NCI-H2107 (cell line): ENCODE measurements at places on chromosomes 3 and 15.

- DNase-seq = no peak
Measured at GRCh38 chr3:70736009-70736408, 423.6 kb upstream of the MDFIC2 start.

DNA sequence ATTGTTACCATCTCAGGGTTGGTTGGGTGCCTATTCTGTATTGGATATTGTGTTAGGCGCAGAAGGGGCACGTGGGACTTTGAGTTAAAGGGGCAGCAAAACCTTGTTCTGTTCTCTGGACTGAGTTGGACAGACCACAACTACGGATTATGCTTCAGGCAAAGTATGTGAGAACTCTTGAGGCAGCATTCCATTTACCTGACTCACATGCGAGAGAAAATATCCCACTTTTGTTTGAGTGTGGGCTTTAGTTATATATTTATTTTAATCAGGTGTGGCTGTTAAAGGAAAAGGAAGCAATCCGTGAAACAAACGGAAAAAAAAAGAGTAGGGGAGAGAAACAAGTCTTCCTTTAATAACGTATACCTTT lies 627 bp upstream of the PLS1 start:
- DNase-seq = no peak

DNA sequence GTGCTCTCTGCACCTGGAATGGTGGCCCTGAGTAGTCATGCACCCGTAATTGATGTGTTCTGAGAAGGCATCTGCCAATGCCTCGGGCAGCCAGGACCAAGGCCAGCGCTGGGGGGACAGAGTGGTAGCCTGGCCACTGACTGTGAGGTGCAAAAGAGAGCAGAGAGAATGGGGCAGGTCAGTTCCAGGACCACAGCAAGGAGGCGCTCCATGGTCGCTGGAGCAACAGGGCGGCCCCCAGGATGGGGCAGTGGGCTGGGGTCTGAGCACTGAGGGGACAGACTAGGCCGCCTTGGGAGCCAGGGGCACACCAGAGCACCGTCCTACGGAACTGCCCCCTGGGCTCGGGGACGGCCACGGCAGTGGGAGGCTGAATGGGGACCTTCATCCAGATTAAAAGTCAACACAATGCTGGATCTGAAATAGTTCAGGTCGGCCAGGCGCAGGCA lies 48.3 kb upstream of the IQSEC1 start:
- no peak for DNase-seq

GRCh38 chr3:10706156-10706739 lies 109.8 kb upstream of the SLC6A11 start:
- no peak for DNase-seq

GRCh38 chr3:15953841-15954240 lies 156.1 kb upstream of the ANKRD28 start:
- DNase-seq = no peak

DNA sequence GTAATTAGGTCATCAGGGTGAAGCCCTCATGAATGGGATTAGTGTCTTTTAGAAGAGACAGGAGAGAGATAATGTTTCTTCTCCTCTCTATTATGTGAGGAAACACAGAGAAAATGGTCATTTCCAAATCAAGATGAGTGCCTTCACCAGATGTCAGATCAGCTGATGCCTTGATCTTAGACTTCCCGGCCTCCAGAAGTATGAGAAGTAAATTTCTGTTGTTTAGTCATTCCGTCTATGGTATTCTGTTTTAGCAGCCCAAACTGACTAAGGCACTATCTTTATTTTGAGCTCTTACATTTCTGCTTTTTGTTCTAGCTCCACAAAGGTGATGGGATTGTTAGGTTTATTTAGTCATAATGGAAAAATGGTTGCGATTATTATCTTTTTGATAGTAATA lies 273.2 kb upstream of the GADL1 start:
- no peak for DNase-seq

DNA sequence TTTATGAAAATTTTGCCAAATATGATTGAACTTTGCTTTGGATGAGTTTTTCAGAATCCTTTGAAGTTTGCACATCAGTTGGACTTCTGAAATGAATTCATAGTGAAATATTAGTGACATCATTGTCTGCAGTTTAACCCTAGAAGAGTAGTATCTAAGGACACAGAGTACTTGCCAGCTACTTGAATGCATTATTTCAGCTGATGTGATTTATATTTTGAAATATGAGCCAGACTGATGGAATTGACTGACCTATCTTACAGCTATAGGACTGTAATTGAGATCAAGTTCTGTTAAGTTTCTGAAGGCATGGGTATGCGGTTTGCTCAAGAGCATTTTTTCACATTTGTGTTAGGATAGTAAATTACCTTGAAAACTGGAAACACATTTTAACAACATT lies 51.2 kb downstream of the LYSMD4 start:
- no peak for DNase-seq

DNA sequence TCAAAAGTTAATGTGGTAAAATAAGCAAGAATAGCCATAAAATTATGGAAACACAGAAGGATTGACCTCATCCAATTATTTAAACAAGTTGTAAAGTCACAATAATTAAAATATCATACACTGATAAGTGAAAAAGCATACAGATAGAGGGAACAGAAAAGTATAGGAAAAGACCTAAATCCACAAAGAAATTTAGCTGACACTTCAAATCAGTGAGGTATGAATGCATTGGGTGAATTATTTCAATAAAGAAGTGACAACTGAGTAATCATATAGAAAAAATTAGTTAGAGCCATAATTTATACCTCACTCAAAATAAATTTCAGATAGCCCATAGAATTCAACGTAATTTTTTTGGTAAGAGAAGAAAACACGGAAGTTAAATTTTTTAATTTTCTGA lies 25.1 kb downstream of the TFDP2 start:
- DNase-seq = no peak

- DNase-seq = no peak
Measured at GRCh38 chr3:187742351-187743171, 2.7 kb downstream of the BCL6 start.

DNA sequence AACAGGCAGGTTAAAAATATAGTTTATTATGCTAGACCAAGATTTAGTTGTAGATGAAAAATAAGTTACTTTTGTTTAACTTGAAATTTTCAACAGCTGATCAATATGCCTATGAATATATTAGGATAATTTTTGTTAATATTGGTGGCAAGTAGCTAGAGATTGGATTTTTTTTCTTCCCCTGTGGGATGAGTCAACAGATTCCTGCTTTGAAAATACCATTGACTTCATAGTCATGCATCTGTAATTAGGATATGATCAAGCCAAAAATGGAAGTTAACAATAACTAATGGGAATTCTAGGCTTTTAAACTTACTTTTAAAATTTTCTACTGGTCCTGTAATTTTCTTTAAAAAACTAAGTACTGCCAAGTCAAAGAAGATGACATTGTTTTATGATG lies 211.7 kb downstream of the ZIC1 start:
- DNase-seq = no peak

GRCh38 chr15:96076350-96076749 lies 254.2 kb upstream of the NR2F2 start:
- DNase-seq = no peak

GRCh38 chr15:54941417-54941816 lies 255.3 kb downstream of the RSL24D1 start:
- no peak for DNase-seq

- no peak for DNase-seq
Measured at GRCh38 chr3:39349080-39349479, 19.6 kb downstream of the CCR8 start.

DNA sequence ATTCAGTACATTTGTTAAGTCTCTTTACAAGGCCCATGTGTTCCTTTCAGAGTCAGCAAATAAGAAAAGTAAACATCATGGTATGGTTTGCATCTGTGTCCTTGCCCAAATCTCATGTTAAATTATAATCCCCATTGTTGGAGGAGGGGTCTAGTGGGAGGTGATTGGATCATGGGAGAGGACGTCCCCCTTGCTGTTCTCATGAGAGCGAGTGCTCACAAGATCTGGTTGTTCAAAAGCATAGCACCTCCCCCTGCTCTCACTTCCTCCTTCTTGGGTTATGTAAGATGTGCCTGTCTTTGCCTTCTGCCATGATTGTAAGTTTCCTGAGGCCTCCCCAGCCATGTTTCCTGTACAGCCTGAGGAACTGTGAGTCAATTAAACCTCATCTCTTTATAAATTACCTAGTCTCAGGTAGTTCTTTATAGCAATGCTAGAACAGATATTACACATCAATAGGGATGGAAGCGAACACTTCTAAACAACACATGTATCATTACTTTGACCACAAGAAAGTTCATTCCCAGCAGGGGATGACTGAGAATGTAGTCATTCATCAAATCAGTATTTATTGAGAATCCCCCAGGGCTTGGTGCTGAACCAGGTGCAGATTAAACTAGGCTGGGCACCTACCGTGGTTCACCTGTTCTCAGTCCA lies 4.1 kb downstream of the EFCAB12 start:
- no peak for DNase-seq

DNA sequence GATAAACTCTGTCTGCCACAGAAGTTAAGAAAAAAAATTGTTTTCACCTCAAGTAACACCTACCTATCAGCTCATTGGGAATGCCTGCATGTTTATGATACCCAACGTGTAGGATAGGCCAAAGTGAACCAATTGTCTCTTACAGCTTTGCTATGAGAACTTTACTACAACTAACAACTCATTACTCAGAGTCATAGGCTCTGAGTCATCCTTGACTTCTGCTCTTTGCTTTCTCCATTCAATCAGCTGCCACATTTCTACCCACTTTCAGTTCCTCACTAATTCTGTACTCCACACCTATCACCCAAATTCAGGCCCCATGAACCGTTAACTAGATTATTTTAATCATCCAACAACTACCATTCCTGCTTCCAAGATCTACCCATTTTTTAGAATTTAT lies 843.9 kb downstream of the TUSC7 start:
- no peak for DNase-seq

- DNase-seq = no peak
Measured at GRCh38 chr15:90178468-90179435, 22.4 kb upstream of the SEMA4B start.

DNA sequence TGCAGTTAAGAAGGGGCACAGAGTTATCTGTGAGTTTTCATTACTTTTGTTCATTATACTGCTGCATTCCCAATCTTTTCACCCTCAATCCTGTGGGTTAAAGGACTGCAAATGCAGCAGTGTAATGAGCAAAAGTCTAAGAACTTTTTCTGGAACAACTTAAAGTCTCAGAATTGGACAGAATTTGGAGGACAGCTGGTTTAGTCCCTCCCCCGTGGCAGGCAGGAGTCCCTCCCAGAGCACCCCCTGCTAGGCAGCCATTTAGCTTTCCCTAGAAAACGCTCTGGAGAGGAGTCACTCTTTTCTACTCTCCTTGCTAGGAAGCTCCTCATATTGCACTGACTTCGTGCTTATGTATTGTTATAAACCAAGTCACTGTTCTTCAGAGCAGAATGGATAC lies 156.3 kb upstream of the UBE2E1 start:
- DNase-seq = no peak

DNA sequence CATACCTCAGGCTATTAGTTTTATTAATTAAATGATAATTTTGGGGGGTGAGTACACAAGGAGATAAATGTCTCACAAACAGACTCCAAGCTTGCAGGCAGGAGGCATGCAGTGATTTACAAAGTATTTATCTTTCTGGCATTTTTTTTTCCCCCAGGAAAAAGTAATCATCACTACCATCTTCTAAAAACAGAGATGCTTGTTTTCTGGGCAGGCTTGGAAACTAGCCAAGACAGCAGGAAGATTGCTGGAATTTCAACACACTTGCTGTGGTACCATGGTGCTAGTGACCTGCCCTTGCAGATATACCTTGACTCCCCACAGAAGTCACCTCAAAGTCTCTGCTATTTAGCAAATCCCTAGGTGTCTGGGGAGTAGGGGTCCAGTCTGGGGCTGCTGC lies 732.8 kb upstream of the CFAP20DC start:
- DNase-seq = no peak
